Liver (tissue), 10 donors: ENCODE measurements at places on chromosomes 7 and 10. TPM values are rescaled to one million over a fixed set of nuclear protein-coding genes. Genes with fewer than 3 reads are reported as not detected.

GRCh38 chr10:43209074-43209455 lies 57.8 kb downstream of the RASGEF1A start:
- H3K4me1 ChIP-seq = no peaks in the 10 kb centered on the region
- H3K27ac ChIP-seq = no peak overlapping the region
- no peaks in the 10 kb centered on the region for H3K36me3 ChIP-seq
- no peak overlapping the region for H3K4me3 ChIP-seq
- DNase-seq = no peak

DNA sequence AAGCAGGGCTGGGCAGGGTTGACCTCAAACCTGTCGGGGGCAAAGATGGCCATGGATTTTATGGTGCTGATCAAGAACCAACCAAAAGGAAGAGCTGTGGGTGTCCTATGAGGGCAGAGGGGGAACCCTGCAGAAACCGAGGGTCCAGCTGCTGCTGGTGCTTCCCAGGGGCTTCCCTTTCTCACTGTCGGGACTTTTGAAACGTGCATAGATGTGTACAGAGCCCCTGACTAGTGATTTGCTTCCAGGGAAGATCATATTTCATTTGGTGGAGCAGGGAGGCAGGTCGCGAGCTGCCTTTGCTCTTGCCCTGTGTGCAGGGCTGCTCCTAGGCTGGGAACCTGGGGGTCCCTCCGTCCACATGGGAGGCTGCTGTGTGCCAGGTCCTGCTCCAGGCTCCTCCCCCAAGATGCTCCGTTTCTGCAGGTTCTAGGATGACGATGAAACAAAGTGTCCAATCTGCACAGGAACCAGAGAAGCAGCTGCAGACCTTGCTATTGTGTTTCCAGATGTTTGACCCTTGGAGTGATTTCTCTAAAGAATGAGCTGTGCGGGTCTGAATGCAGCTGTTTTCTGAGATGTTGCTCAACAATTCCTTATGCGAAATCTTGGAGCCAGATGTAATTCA lies 9.4 kb upstream of the INPP5A start:
- no peak overlapping the region for H3K4me3 ChIP-seq
- DNase-seq = no peak
- H3K27me3 ChIP-seq = no peaks in the 10 kb centered on the region
- no peaks in the 10 kb centered on the region for H3K4me1 ChIP-seq

Gene CALHM1
- not detected for polyA plus RNA-seq

- H3K27me3 ChIP-seq = no peaks in the 10 kb centered on the region
- no peak for DNase-seq
- H3K36me3 ChIP-seq = no peaks in the 10 kb centered on the region
- peaks cover 6% of the 10 kb centered on the region for H3K4me1 ChIP-seq
- no peak overlapping the region for H3K4me3 ChIP-seq
- peak overlapping the region; percentile 59 for H3K27ac ChIP-seq
Observed at GRCh38 chr7:2511769-2512168, 7.8 kb upstream of the LFNG start.

GRCh38 chr7:87833130-87833529 lies 43.0 kb downstream of the SLC25A40 start:
- H3K4me3 ChIP-seq = no peak overlapping the region
- H3K36me3 ChIP-seq = no peaks in the 10 kb centered on the region

Gene FAM13C
- polyA plus RNA-seq = 2.4 TPM

- H3K4me3 ChIP-seq = no peak overlapping the region
- H3K4me1 ChIP-seq = no peaks in the 10 kb centered on the region
- no peaks in the 10 kb centered on the region for H3K36me3 ChIP-seq
- peaks cover 4% of the 10 kb centered on the region for H3K27me3 ChIP-seq
Observed at GRCh38 chr10:123678376-123678775, 12.2 kb downstream of the GPR26 start.

Gene HMX2
- polyA plus RNA-seq = not detected

Gene CCDC172
- polyA plus RNA-seq = not detected

DNA sequence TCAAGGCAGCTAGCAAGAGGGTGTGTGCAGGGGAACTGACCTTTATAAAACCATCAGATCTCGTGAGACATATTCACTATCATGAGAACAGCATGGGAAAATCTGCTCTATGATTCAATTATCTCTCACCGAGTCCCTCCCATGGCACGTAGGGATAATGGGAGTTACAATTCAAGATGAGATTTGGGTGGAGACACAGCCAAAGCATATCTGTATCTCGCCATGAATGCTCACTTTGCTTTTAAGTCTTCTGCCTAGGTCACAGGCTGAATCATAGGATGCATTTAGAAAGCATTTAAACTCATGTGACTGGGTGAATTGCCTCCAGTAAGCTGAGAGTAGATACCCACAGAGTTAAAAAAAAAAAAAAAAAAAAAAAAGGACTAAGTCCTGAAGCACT lies 220.0 kb downstream of the AGMO start:
- no peak overlapping the region for H3K27ac ChIP-seq
- H3K4me3 ChIP-seq = no peak overlapping the region
- H3K4me1 ChIP-seq = no peaks in the 10 kb centered on the region

- H3K4me3 ChIP-seq = no peak overlapping the region
- no peak for DNase-seq
- H3K36me3 ChIP-seq = peaks cover 35% of the 10 kb centered on the region
- no peak overlapping the region for H3K27ac ChIP-seq
Observed at GRCh38 chr10:100192350-100192749, 6.5 kb upstream of the ERLIN1 start.

- peaks cover 6% of the 10 kb centered on the region for H3K4me1 ChIP-seq
- no peak for DNase-seq
- no peaks in the 10 kb centered on the region for H3K36me3 ChIP-seq
- H3K27ac ChIP-seq = no peak overlapping the region
Observed at GRCh38 chr10:12432402-12433189, 83.2 kb downstream of the CAMK1D start.

GRCh38 chr7:115178835-115179234 lies 256.9 kb downstream of the MDFIC start:
- no peak overlapping the region for H3K27ac ChIP-seq
- no peaks in the 10 kb centered on the region for H3K4me1 ChIP-seq
- H3K4me3 ChIP-seq = no peak overlapping the region
- DNase-seq = no peak
- no peaks in the 10 kb centered on the region for H3K36me3 ChIP-seq

GRCh38 chr10:12333380-12334185 lies 15.8 kb upstream of the CAMK1D start:
- H3K4me3 ChIP-seq = no peak overlapping the region
- no peak for DNase-seq
- no peaks in the 10 kb centered on the region for H3K36me3 ChIP-seq
- H3K4me1 ChIP-seq = peaks cover 15% of the 10 kb centered on the region
- peak overlapping the region; percentile 62 for H3K27ac ChIP-seq
- no peaks in the 10 kb centered on the region for H3K27me3 ChIP-seq

Gene EVX1
- not detected for polyA plus RNA-seq

DNA sequence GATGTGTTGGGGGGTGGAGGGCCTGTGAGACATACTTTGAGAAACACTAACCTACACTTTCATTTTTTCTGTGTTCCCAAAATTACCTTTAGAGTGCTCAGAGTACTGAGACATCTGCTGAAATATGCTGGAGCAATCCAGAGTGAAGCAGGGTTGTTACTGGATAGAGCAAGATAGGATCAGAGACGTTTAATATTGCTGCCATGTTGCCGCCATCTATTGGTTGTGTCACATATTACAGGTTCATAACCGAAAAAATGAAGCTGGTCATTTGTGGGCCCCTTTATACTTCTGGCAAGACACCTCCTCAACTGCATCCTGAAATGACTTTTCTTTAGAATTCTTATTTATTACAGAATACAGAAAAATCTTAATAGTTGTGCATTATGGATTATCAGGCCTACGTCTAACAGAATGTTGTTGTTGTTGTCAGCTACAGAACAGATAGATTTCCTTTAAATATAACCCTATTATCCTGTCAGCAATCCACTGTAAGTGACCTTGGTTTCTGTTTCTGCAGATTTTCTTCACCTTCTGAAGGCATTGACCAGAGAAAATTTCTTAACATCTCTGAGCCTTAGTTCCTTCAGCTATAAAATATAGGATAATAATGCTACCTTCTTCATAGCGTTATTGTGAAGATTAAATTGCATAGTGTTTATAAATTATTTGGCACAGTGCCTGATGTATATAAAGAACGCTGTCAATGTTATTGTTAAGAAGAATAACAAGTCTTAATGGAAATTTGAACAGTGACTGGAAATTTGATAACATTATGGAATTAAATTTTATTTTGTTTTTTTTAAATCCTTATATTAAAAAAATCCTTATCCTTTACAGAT lies 16.2 kb upstream of the DLD start:
- H3K4me1 ChIP-seq = no peaks in the 10 kb centered on the region
- no peak overlapping the region for H3K4me3 ChIP-seq
- H3K27me3 ChIP-seq = no peaks in the 10 kb centered on the region
- no peaks in the 10 kb centered on the region for H3K36me3 ChIP-seq

DNA sequence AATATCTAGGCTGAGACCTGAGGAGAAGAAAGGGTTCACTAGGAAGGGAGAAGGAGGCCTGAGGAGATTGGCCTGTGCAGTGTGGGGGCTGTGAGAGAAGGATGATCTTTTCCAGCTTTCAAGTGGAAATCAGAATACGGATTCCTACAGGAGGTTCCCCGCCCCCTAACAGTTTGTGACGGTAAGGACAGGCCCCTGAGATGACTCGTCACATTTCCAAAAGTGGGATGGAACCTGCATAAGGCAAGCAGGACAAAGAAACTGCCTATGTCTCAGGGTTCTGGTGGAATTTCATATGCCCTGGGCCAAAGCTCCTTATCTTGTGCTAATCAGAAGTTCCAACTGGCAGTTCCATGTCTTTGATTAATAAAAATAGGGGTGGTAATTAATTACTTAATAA lies 275.6 kb downstream of the SNX10 start:
- no peaks in the 10 kb centered on the region for H3K36me3 ChIP-seq

- H3K36me3 ChIP-seq = peaks cover 12% of the 10 kb centered on the region
- no peak overlapping the region for H3K27ac ChIP-seq
- H3K4me3 ChIP-seq = no peak overlapping the region
Observed at GRCh38 chr7:70772891-70773290, 359.1 kb upstream of the GALNT17 start.

Gene PNLIPRP1
- not detected for polyA plus RNA-seq

- DNase-seq = no peak
- peak overlapping the region; percentile 1 for H3K27ac ChIP-seq
- H3K36me3 ChIP-seq = no peaks in the 10 kb centered on the region
- H3K4me1 ChIP-seq = peaks cover 7% of the 10 kb centered on the region
Observed at GRCh38 chr7:115009139-115009538, 87.2 kb downstream of the MDFIC start.

GRCh38 chr10:129939416-129940275 lies 24.4 kb downstream of the EBF3 start:
- H3K4me3 ChIP-seq = no peak overlapping the region
- H3K36me3 ChIP-seq = no peaks in the 10 kb centered on the region
- DNase-seq = no peak
- no peaks in the 10 kb centered on the region for H3K27me3 ChIP-seq
- H3K27ac ChIP-seq = no peak overlapping the region
- H3K4me1 ChIP-seq = no peaks in the 10 kb centered on the region

GRCh38 chr10:129899276-129900130 lies 64.6 kb downstream of the EBF3 start:
- no peaks in the 10 kb centered on the region for H3K4me1 ChIP-seq
- DNase-seq = no peak
- H3K27ac ChIP-seq = no peak overlapping the region

DNA sequence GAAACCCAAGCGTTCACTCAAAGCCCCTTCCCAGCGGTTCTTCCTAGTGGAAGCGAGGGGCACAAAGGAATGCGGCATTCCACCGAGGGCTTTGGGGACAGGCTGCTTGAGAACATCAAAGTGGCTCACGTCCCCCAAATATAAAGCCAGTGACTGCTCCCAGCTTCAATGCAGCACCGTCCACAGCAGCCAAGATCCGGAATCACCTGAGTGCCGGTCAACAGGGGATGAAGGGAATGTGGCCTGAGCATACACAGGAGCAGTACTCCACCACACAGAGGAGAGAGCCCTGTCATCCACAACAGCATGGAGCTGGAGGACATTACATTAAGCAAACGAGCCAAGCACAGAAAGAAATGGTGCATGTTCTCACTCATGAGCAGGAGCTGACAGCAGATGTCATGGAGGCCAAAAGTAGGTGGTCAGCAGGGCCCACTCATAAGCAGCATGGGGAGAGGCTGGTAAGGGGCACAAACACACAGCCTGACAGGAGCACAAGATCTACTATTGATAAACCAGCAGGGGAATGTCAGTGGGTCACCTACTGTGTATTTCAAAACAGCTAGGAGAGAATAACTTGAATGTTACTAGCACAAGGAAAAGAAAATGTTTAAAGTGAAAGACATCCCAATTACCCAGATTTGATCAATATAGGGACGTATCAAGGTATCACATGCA lies 79.5 kb downstream of the DIP2C start:
- H3K4me3 ChIP-seq = no peak overlapping the region
- no peak overlapping the region for H3K27ac ChIP-seq
- no peaks in the 10 kb centered on the region for H3K27me3 ChIP-seq
- H3K4me1 ChIP-seq = no peaks in the 10 kb centered on the region
- no peak for DNase-seq

DNA sequence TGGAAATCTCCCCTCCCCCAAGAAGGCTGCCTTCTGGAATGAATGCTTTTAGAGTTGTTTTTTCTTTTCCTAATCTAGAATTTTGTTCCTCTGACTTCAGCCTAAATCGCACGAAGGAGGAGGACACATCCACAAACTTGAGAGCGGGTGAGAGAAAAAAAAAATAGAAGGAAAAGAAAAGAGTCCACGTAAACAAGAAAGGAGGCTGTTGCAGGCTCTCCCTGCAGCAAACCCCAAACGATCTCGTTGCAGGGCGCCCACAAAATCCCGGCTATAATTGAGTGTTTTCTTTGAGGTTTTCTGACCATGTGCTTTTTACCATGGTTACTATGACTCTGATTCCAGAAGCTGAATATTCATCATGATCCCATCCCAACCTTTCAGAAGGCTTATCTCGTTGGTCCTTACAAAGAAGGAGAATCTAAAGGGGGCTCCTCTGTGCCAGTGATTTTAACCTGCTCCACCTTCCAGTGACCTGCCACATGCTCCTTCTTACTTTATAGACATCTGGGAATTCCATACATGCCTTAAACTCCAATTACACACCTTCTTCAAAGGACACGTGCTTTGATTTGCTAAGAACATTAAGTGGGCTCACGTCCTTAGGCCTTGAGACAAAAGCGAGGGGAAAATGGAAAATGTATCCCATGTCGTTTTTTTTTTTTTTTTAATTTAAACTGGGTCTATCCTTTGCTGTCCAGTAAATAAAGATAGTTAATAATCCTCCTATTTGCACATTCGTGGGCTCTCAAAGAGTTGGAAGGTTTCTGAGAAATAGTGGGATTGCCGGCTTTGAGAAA lies 5.8 kb downstream of the TWIST1 start:
- H3K27me3 ChIP-seq = peaks cover 4% of the 10 kb centered on the region
- DNase-seq = no peak
- peaks cover 15% of the 10 kb centered on the region for H3K4me1 ChIP-seq
- H3K4me3 ChIP-seq = no peak overlapping the region
- H3K27ac ChIP-seq = no peak overlapping the region

- no peaks in the 10 kb centered on the region for H3K27me3 ChIP-seq
- H3K36me3 ChIP-seq = no peaks in the 10 kb centered on the region
- H3K4me3 ChIP-seq = no peak overlapping the region
- DNase-seq = no peak
Observed at GRCh38 chr7:129351320-129351719, 82.9 kb upstream of the STRIP2 start.

- no peak overlapping the region for H3K27ac ChIP-seq
- H3K4me3 ChIP-seq = no peak overlapping the region
- no peak for DNase-seq
- no peaks in the 10 kb centered on the region for H3K4me1 ChIP-seq
- H3K27me3 ChIP-seq = no peaks in the 10 kb centered on the region
Observed at GRCh38 chr10:81157681-81158080, 620.0 kb downstream of the SH2D4B start.
